ENCODE measurements at places on chromosomes 2 and 18.

GRCh38 chr2:200863782-200864175, 679 bp downstream of the CLK1 start:
- DNase-seq = no peak

- no peak for DNase-seq
Observed at GRCh38 chr2:44233450-44234128, 41.7 kb upstream of the SLC3A1 start.

GRCh38 chr2:40516604-40517003, 64.7 kb upstream of the SLC8A1 start:
- no peak for DNase-seq

DNA sequence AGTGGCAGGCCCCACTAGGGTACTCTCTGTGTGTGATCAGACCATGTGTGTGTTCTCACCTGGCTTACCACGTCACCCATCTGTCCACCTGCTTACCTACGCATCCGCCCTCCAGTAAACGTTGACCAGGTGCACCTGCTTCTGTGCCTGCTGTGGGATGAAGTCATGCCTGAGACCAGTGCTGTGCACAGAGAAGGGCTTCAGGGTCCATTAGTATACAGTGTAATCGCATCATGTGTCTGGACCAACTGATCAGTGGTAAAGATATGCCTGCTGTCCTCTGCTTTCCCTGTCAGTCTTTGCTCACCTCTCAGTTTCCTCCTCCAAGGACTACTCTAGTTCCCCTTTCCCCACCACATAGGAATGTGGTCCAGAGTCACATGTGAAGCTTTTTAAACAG, 109.3 kb downstream of the FHOD3 start:
- no peak for DNase-seq

- no peak for DNase-seq
Observed at GRCh38 chr2:205086662-205087061, 541.4 kb downstream of the PARD3B start.

DNA sequence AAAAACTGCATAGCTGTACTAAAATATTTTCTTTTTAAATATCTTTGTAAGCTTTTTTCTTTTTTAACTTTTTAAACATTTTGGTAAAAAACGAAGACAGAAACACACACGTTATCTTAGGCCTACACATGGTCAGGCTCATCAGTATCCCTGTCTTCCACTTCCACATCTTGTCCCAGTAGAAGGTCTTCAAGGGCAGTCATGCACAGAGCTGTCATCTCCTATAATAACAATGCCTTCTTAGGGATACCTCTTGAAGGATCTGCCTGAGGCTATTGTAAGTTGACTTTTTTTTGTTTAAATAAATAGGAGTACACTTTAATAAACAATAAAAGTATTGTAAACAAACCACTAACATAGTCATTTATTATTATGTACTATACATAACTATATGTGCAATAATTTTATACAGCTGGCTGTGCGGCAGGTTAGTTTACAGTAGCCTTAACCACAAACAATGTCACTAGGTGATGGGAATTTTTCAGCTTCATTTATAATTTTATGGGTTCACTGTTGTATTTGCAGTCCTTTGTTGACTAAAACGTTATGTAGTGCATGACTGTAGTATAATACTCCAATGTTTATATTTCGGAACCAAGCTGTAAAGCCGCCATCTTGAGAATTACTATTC, 124.4 kb downstream of the MAP4K4 start:
- no peak for DNase-seq

GRCh38 chr2:207944979-207945600, 80.2 kb downstream of the PLEKHM3 start:
- no peak for DNase-seq

DNA sequence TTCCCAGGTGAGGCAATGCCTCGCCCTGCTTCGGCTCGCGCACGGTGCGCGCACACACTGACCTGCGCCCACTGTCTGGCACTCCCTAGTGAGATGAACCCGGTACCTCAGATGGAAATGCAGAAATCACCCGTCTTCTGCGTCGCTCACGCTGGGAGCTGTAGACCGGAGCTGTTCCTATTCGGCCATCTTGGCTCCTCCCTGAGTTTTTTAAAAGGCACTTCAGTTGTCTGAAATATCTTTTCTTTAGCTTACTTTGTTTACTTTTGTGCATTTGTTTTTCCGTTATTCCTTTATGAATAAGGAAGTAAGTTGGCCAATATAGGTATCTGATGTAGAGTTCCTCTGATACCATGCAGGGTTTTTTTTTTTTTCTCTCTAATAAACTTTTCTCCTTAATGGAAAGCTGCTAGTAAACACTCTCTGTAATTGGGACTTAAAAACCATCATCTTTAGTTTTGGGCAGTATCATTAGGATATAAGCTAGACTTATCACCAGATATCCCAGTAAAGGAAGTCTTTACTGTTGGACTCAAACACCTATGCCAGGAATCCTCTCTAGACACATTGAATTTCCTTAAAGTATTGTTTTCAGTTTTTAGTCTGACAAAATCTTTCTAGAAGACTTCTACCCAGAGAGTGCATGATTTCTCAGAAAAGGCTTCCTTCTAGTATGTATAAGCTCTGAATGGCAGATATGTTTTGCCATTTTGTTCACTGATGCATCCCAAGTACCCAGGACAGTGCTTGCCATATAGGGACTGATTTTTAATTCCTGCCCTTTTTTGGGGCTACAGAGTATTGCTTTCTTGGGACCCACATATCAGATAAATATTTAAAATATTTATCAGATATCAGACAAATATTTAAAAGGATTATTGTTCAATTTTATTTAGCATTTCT, 35.8 kb upstream of the DYSF start:
- no peak for DNase-seq

DNA sequence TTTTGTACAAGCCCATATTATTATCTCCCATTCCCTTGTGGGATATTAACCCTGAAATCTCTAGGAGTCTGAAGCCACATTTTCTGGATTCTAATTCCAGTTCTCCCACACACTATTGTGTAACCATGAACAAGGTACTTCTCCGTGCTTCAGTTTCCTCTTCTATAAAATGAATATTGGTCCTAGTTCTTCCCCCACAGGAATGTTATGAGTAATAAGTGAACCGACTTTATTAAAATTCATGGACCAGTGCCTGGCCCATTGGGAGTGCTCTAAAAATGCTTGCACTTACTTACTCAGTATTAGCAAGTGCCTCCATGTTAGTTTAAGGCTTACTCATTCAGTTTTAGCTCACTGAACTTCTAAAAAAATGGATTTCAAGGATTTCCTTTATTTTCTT, 1.4 kb upstream of the ACMSD start:
- no peak for DNase-seq

DNA sequence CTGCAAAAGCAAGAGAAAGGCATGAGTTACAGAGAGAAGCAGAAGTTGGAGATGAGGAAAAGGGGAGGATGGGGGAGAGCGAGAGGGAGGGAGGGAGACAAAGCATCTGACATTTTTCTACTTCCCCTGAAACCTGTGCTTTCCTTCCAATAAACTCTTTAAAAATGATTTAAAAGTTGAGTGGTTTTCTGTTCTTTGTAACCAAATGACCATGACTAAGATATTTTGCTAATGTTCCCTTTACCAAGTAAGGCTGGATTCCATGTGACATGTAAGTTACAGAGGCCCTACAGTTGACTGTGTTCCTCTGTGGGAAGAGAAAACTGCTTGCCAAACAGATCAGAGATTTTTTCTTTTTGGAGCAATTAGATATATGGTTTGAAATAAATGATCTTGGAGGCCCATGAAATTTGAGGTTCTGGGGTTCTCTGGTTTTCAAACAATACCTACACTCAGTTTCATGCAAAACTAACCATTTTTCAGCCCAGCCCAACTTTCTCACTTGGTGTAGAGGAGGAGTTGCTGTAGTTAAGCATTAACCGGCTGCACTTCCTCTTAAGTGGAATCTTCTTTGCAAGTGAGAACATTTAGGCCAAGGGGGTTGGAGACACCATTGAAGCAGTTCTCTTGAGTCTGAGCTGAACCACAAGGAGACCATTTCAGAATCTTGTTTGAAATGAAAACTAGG, 34.5 kb downstream of the INSIG2 start:
- no peak for DNase-seq

GRCh38 chr2:205193836-205194228, 488.5 kb upstream of the NRP2 start:
- no peak for DNase-seq

DNA sequence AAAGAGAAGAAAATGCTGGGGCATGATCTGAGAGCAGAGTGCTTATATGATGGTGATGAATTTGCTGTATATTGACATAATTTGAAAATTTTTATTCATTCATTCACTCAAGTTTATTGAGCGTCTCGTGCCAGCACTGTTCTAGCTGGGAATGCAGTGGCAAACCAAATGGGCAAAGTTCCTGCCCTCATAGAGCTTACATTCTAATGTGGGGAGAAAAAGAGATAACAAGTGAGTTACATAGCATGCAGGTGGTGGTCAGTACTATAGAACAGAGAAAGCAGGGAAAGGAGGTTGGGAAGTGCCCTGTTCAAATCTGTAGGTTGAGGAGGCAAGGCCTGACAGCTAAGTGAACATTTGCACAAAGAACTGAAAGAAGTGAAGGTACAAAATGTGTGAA, 4.3 kb downstream of the CEP192 start:
- DNase-seq = no peak

DNA sequence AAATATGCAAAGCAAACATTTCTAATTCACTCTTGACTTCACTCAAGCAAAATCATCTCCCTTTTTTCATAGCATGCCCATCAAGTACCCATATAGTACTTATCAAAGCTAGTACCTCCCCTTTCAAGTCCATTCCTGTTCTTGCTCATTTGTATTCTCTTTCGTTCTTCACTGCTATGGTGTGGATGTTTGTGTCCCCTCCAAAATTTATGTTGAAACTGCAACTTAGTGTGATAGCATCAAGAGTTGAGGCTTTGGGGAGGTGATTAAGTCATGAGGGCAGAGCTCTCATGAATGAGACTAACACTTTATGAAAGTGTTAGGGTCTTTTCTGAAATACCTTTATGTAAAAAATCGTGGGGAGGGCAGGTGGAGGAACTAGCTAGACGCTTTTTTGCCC, 52.9 kb downstream of the RNU4ATAC start:
- DNase-seq = no peak

GRCh38 chr2:137969418-137969765, 5.1 kb downstream of the HNMT start:
- DNase-seq = no peak

- no peak for DNase-seq
Observed at GRCh38 chr18:33928231-33928630, 296.5 kb downstream of the NOL4 start.

- DNase-seq = no peak
Observed at GRCh38 chr2:205683502-205684367, 1.4 kb downstream of the NRP2 start.

DNA sequence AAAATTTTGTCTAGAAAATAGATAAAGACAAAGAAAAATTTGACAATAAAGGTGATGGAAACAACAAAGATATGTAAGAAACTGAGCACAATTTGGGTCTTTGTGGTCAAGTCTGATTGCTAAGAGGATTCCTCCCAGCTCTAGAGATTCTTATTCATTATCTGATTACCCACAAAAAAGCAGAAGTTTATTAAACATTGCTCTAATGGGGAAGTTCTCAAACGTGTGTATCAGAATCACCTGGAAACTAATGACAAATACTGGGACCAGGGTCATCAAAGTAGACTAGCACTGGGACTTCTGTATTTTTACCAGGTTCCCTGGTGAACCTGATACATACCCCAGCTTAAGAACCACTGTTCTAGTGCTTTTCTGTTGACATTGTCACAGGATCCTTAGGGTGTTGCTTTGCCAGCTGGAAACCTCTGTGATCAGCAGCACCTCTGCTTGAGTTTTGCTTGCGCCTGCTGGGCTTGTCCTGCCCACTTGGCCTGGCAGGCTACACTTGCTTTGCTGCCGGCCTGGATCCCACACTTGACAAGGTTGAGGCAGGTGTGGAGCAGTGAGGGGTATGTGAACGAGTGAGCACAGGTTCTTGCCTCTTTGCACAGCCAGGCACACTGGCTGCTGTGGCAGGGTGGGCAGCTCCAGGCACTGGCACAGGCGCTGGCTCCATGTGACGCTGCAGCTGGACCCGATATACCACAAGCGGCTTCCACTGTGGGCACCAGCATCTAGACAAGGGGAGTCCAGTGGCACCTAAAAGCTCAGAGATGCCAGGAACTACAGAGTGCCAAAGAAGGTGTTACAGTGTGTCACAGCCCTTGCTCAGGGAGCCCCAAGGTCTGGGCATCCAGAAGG, 6.2 kb upstream of the GORASP2 start:
- DNase-seq = no peak

Data from stimulated activated CD4-positive, alpha-beta T cell treated with anti-CD3 and anti-CD28 coated beads, Interleukin-4, amount 100 ng/mL, for 4 hours (primary cell).